Panc1 (cell line): ENCODE measurements at places on chromosomes 12 and 14.
A peak's percentile ranks its signal among the peaks of the same experiment; 100 is the strongest.

- no peak for DNase-seq
Observed at GRCh38 chr12:67630373-67631088, 18.0 kb upstream of the DYRK2 start.

DNA sequence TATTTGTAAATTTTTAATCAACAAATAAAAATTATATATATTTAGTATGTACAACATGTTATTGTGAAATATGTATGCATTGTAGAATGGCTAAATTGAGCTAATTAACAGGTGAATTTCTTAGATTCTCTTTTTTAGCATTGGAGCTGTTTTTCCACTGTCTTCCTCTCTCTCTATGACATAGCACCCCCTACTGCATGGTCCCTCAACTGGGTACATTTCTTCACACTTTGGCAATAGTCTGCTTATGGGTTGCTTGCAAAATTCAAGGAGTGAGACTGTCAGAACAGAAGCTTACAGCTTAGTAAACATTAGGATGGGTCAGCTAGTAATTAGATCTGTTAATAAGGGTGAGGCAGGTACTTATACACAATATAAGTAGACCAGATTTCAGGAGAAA lies 658.5 kb upstream of the MGAT4C start:
- DNase-seq: peak; percentile 8

DNA sequence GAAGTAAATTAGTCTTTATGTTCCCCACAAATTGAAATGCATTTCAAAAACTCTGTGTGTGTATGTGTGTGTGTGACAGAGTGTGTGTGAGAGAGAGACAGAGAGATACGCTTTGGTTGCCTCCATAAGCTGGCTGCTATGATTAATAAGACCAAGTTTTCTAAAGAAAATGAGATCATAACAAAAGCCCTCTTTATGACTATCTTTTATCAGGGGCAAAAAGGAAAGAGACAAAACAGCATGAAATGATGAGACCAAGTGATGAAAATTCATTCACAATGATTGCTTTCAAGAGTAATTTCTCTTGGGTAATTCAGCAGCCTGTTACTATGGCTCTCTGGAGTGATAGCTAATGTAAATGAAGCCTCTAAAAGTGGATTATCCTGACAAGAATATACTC lies 277.6 kb upstream of the PLEKHG7 start:
- DNase-seq: no peak

- no peak for DNase-seq
Observed at GRCh38 chr12:88579601-88580050, 645 bp downstream of the KITLG start.

- no peak for DNase-seq
Observed at GRCh38 chr14:89040080-89040459, 215.6 kb downstream of the TTC8 start.

- no peak for DNase-seq
Observed at GRCh38 chr12:123571343-123571813, 13.0 kb upstream of the TMED2 start.

GRCh38 chr12:127277882-127278281 lies 989.1 kb upstream of the TMEM132C start:
- no peak for DNase-seq

GRCh38 chr14:58540749-58541632 lies 96.8 kb upstream of the DACT1 start:
- no peak for DNase-seq

- peak; percentile 35 for DNase-seq
Observed at GRCh38 chr12:55068416-55069010, 48.7 kb downstream of the NEUROD4 start.

- DNase-seq: no peak
Observed at GRCh38 chr14:101870273-101870939, 94.0 kb upstream of the DYNC1H1 start.

DNA sequence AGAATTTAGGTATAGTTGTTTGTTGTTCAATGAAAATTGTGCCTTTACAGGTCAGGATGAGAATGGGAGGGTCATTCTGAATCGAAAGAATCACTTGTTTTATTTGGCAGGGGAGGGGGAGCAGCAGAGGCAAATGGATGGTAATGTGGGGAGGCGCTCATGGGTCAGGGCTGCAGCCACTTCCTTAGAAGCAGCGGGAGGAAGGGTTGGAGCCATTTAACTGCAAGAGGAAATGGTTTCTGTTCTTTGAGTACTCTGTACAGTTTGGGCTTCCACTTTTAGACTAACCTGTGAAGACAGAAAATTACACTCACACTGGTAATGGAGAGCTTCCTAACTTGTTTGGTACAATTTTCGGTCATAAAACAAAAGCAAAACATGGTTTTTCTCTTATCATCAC lies 57.2 kb downstream of the PIWIL1 start:
- no peak for DNase-seq

DNA sequence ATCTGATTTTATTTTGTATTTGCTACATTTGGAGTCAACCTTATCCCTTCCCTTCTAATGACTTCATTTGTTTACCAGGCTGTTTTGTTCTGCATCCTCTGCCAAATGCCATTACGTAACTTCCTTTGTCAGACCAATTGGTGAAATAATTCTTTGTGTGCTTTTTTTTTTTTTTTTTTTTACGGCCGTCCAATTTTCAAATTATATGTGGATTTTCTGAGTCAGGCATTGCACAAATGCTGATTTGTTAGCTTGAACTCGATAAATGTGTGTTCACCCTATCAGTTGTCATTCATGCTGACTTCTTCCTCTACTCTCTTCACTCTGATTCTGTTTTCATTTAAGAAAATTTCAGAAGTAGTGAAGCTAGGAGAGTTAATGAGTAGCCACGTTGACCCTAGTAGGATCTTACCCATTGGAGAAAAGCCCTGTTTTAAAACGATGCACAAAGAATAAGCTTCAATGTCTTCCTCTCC lies 386.2 kb downstream of the DIO2 start:
- no peak for DNase-seq

DNA sequence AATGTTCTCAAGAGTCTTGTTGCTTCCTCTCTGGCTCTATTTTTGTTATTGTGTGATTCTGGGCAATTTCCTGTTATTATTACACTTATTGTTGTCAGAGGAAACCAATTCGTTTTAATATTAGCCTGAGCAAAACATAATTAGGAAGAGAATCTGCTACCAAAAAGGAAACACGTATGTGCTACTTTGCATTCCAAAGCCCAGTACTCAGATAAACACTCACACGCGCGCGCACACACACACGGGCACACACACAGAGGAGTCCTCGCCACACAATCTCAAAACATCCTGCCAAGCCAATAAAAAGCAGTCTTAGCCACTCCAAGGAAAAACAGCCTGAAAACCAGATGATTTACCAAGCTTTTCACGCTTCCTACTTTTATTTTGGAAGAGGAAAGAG lies 400.7 kb downstream of the NUAK1 start:
- DNase-seq: no peak

DNA sequence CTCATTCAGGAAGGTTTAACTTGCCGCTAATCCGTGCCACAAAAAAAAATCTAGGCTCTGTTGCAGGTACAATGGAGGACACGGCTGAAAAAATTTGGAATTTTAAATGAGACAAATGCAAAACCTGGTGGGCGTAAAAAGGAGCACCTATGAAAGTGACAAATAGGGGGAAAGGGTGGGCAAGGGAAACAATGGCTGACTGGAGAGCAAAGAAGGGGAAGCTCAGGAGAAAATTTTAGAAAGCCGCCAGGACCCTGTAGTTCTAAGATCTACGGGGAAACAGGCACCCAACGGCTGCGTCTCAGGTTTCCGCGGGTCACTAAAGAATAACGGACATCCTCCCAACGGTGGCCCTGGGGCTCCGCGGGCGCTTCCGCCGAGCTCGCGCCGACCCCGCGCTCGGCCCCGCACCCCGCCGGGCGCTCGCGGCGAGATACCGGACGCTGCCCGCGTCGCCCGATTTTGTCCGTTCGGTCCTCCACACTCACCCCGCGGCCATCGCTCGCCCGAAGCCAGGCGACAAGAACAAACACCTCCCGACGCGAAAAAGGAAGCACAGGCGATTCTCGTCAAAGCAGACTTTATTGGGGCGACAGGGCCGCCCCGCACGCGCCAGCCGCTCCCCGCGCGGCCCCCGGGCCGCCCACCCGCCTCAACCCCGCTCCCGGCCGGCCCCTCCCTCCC lies 1.1 kb upstream of the YY1 start:
- no peak for DNase-seq

DNA sequence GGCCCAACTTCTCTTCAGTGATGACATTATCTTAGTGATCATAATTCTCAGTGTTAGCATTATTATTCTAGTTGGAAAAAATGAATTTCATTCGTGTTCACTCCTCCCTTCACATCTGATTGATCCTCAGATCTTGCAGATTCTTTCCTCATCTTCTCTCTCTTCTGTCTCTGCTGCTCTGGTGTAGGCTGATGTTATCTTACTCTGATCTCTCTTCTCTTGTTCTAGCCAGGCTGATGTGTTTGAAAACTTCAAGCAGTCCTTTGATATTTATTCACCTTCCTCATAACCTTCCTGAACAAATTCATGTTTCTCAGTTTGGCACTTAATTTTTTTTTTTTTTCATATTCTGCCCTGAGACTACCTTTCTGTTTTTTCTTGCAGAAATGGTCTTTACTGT lies 5.6 kb upstream of the TBK1 start:
- DNase-seq: no peak

- no peak for DNase-seq
Observed at GRCh38 chr14:59317798-59318505, 129.5 kb downstream of the DAAM1 start.

GRCh38 chr12:76080729-76081415 lies 3.6 kb downstream of the NAP1L1 start:
- DNase-seq: no peak

DNA sequence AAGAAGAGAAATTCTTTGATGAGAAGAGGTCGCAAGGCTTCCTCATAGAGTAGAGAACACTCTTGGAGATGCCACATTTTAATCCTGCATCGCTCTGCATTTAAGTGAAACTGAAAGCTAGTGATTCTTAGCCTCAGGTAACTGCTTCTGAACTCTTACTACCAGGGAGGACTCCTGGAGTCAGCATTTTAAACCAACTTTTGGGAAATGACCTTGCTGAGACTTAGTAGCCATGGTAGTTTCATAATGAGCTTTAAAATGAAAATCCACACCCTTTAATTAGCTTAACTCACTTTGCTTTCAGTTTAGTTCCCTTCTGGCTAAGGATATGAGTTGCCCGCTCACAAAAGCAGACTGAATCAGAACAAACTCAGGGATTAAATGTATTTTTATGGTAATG lies 80.3 kb downstream of the SYNE2 start:
- DNase-seq: no peak

DNA sequence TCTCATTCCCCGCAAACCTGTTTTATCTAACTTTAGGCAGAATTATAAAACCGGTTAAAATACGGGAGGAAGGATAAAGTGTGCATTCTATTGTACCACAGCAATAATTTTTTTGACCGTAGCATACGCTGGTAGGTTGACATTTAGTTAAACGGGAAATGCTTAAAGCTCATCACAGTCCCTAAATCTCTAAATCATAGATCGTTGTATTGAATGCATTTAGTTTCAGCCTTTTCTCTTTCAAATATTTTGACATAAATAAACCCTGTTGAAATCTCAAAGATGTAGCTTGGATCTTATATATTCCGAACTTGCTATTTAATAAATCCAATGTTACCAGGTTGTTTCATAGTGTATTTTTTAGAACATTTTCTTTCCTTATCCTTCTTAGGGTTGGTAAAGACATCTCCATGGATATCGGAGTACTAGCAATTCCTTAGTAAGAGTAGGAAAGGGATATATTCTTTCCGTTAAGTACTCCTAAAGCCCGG lies 798 bp downstream of the CLEC2B start:
- no peak for DNase-seq

DNA sequence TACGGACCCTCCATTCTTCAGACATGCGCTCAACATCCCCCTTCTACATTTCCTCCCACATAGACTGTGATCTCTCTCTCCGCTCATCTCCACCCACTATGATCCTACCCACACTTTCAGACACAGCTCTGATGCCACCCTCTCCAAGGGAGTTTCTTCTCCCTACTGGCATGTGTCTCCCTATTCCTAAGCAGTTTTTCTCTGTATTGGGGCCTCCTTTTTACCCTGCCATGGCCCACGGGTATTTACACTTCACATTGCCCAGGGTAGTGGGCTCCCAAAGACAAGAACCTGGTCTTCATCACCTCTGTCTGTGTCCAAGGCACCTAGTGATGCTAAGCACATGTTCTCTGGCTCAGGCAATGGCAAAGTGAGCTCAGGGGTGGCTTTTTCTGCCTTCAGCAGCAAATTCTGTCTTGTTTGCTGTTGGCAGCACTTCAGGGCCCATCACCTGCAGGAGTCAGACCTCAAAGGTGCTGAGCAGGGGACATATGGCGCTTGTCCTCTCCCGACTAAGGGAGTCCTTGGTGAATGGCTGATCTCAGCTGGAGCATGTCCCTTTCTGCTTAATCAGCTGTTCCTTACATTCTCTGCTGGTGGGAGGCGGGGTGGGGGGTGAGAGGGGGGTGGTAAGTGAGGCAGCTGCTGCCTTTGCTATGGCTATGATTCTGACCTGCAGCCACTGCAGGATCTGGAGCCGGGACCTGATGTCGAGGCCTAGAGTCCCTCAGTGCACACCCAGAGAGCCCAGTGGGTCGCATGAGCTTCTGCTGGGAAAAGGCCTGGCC lies 256.8 kb downstream of the PCNX1 start:
- DNase-seq: no peak

- no peak for DNase-seq
Observed at GRCh38 chr14:74951443-74952179, 3.8 kb downstream of the PGF start.

DNA sequence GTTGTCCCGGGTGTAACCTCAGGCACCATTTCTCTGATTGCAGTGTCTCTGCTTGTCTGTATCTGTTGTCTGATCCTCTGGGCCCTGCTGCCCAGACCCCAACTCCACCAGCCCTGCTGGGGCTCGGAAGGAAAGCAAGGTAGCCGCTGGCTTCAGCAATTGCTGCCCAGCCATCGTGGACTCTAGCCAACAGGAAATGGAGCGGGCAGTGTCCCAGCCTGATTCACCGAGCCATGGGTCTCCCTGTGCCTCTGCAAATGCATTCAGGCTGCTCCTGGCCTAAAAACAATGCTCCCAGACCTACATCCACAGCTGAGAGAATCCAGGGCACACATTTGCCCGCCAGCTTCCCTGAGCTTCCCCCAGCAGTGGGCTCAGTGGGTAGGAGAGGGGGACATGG lies 9.2 kb downstream of the TUNAR start:
- DNase-seq: no peak
